AG20443 (cell line): ENCODE measurements at places on chromosomes 7 and 10.

GRCh38 chr7:154633641-154634040 lies 369.3 kb downstream of the PAXIP1 start:
- DNase-seq = no peak

DNA sequence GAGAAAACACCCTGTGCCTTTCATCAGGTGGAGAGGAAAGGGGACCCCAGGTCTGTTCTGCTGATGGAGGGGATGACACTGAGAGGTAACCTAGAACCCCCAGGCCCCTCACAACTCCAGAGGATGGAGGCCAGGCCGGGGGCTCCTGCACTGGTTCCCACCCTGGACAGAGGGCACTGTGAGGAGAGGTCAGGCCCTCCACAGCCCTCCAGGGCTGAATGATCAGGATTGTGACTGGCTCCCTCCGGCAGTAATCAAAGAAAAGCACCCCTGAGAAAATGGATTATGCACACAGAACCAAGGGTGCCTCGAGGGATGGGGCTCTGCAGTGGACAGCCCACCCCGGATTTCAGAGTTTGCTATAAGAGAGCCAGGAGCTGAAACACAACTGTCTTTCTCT lies 502.8 kb downstream of the TCERG1L start:
- DNase-seq = no peak

DNA sequence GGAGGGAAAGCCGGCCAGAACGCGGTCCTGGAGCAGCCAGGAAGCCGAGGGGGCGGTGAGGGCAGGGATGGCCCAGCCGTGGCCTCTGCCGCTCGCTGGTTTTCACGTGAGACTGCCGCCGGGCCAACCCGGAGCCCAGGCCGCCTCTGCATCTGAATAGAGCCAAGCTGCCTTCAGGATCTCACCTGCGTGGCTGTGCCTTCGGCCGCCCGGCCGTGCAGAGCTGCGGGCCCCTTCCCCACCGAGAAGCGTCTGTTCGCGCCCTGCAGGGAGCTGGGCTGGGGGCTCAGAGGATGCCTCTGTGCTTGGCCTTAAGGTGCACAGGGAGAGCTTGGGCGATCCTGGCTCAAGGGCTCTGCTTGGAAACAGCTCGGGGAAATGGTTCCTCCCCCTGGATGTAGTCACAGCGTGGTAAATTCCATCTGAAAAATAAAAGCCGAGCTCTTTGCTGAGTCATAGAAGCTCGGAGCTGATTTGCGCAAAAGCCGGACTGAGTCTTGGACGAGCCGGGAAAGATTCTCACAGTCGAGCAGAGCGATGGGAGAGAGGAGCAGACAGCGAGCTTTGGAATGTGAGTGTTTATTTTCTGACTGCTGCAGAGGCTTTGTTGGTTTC lies at the start of gene JAKMIP3:
TSS of gene JAKMIP3 (plus strand) at position 456 of the 615 bp plus-strand sequence. CDS start 38,863 bp downstream, outside the sequence.
- peak; percentile 94 for DNase-seq

- no peak for DNase-seq
Observed at GRCh38 chr7:158751751-158752150, 47.1 kb upstream of the NCAPG2 start.

DNA sequence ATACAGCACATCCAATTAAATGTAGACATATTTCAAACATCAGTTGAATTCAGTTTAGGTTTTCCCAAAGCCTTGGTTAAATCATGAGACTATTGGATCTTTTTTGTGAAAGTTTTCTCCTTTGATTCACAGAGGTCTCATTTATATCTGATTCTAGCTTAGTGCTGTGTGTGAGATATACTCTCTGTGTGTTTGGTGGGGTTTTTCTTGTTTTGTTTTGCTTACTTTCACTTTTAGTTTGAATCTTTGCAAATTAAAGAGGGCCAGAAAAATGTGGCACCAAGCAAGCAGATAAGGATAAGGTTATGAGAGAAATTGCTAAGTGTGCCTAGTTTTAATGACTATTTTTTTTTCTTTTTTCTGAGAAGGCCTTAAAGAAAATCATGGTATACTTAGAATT lies 12.6 kb upstream of the OR6B1 start:
- DNase-seq = no peak

GRCh38 chr10:59175538-59176240 lies 754 bp upstream of the PHYHIPL start:
- DNase-seq = peak; percentile 5
